CD4-positive, alpha-beta T cell treated with Interferon alpha-2 for 1 hour (primary cell): ENCODE measurements at places on chromosomes 1 and 21.

DNA sequence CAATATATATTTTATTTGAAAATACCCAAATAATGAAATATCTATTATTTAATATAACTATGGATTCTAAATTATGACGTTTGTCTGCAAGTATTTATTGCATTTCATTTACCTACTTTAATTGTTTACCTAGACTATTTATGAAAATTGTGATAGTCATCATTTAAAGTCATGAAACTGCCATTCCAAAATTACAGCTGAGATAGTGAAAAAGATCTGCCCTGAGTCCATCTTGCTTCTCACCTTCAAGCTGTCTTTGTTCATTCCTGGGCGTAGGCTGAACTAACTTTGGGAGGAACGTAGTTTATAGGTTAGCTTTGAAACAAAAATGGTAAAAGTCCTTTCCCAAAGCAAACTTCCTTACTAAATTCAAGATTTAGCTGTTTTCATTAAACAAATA, 12.4 kb upstream of the HPDL start:
- no peak for DNase-seq

GRCh38 chr1:204262506-204263253, 48.9 kb upstream of the GOLT1A start:
- DNase-seq = no peak

GRCh38 chr1:50473513-50473912, 50.3 kb upstream of the DMRTA2 start:
- DNase-seq = no peak

DNA sequence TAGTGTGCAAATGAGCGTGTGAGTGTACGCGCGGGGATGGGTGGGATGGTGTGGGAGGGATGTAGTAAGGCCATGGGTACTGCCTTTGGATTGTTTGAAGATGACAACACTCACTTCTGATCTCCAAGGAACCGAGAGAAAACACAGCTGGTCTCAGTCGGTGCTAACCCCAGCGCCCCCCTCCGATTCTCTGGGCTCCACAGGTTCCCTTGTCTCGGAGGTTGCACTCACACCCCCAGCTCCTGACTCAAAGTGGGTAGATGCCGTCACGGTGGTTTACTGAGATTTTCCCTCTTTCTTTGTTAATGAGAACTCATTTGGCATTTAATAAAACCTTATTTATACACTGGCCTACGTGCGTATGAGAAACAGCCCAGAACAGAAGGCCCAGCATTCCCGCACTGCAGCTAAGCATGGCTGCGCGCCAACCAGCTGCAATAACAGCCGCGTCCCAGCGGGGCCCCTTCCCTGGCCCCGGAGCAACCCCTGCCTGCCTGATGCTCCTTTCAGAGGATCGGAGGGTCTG, 25.8 kb downstream of the ABCA4 start:
- no peak for DNase-seq

DNA sequence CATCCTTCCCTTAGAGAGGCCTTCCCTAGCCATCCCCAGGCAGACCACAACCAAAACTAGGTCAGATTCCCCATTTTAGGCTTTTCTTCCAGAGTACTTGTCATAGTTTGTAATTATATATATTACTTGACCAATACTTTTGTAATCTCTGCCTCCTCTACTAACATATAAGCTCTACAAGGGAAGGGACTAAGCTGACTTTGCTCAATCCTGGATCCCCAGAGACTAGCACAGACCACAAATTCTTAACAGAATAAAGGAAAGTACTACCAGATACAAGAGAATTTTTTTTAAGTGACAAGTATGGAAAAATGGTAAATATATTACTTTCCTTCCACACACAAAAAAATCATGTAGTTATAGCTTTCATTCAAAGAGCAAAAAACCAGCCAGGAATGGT, 2.0 kb downstream of the ZMYM6 start:
- no peak for DNase-seq

DNA sequence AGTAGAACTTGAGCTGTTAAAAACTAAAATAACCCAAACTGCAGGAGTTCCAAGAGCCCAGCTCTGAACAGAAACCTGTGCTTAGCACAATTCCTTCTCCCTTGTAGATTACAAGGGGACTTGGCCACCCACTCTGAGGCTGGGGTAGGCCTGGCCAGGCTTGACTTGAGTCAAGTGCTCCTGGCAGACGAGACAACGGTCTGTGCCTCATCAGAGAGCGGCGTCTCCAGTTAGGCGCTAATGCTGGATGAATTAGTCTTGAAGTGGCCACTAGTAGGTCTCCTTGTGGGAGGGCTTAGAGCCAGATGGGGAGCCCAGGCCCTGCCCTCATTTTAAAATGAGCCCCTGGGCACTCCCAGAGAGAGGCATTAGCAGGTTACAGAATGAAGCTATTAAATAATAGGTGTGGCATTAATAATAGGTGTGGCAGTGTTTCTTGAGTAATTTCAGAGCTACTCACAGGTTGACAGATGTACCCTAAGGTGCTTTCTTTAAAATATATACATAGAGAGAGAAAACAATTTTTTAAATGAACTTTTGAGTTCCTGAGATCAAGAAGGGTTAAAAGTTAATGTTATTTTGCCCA, 1.1 kb downstream of the EEIG2 start:
- DNase-seq = peak; percentile 68

- DNase-seq = no peak
These were observed 33.6 kb upstream of the FOXE3 start for GRCh38 chr1:47382399-47382983.

GRCh38 chr21:39911286-39912199, 44.3 kb downstream of the PCP4 start:
- no peak for DNase-seq

GRCh38 chr1:30044656-30045144, 678.7 kb downstream of the MATN1 start:
- no peak for DNase-seq

DNA sequence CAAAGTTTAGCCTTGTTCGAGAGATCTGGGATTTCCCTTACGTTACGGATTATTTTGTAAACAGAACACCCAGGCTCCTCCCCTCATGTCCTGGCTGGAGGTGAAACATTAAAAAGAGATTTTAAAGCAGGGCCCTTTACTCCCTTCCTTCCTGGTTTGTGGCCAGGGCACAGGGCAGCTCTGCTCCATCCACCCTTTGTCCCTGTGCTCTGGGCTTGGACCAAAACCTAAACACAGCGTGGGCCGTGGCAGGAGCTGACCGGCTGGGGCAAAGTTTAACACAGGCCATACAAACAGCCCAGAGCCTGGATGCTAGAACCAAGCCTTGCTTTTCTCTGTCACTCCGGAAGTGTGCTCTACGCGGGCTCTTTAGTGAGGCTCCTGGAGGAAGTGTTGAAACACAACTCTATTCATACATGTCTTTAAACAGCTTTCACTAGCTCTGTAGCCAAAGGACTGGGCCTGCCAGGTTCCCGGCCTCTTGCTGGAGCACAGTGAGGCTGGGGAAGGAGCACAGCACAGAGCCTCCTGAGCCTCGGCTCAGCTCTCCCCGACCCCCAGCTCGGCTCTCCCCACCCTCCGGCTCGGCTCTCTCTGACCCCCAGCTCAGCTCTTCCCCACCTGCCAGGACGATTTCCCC, 84.7 kb downstream of the PDE9A start:
- peak; percentile 27 for DNase-seq

DNA sequence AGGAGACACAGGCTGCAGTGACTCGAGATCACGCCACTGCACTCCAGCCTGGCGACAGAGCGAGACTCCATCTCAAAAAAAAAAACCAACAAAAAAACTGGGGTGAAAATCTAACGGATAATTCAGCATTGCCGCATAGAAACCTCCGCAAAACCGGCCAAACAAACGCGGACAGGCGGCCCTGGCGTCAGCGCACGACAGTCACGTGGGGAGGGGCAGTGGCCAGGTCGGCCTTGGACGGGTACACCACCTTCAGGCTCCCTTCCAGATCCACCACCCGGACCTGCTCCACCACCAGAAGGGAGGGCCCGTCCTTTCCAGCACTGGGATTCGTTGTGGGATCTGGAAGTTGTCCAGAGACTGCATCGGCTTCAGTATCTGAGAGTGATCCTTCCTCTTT, 8.4 kb downstream of the SMIM1 start:
- DNase-seq = no peak

GRCh38 chr1:228469413-228470162, 17.6 kb upstream of the RNF187 start:
- DNase-seq = no peak

GRCh38 chr1:25615563-25616094, 962 bp upstream of the MAN1C1 start:
- no peak for DNase-seq

DNA sequence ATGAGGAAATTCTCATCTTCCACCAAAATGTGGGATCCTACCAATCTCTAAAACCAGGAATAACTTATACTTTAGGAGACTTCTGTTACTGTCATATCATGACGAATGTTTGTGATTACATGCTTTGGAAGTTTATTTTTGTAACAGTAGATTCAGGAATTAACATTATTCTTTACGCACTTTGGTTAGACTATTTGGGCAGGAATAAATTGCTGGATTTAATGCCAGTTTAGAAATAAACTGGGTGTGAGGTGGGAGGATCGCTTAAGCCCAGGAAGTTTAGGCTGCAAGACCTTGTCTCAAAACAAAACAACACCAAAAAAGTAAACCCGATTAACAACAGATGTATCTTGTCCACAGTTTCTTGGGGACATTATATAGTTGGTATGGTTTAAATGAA, 52.1 kb downstream of the MIGA1 start:
- DNase-seq = no peak

- no peak for DNase-seq
These were observed at the start of gene HTR1D for GRCh38 chr1:23217421-23218115. Gene HTR1D, minus strand, starts transcription at chr1:23217502. Its CDS starts 23,283 bp downstream, at chr1:23194219.

- no peak for DNase-seq
These were observed 145.2 kb downstream of the FOXD2 start for GRCh38 chr1:47582891-47583608.

GRCh38 chr1:193104502-193104906, 710 bp downstream of the GLRX2 start:
- DNase-seq = no peak
